ENCODE measurements at places on chromosomes 4 and X.

- DNase-seq, result no peak
These were observed 5.1 kb upstream of the TMEM271 start for GRCh38 chr4:581181-581580.

DNA sequence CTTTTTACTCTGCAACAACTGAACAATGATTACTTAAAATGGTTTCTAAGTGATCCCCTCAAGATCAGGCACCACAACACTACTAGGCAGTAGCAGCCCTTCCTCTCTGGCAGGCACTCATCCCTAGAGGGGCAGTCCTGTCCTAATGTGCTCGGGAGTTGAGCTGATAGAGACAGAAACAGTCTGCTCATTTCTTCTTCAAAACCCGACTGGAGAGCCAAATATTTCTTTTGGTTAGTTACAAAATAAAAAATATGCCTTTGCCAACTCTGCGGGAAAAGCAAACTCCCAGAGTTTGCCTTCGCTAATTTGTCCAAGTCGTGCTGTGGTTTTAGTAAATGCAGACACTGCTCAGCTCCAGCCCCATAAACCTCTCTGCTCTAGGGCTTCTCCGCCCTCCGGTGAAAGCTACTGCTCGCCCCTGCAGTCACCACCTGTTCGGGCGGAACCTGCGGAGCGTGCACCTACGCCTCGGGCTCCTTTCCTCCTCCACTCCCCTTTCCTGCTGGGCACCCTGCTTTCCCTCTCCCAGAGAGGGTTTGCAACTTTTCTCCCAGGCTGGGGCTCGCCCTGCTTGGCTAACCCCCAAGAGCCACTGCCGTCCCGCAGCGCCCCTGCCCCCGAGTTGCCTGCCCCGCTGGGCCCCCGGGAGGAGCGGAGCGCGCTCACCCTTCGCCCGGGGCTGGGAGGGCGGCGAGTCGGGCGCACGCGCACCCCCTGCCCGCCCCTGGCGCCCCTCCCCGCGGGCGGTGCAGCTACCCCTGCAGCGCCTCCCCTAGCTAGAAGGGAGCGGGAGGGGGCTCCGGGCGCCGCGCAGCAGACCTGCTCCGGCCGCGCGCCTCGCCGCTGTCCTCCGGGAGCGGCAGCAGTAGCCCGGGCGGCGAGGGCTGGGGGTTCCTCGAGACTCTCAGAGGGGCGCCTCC is at the start of gene NPNT:
Gene NPNT, plus strand, starts transcription at position 812 of the 923 bp plus-strand sequence. CDS start 182 bp downstream, outside the sequence.
- peak; percentile 78 for DNase-seq

DNA sequence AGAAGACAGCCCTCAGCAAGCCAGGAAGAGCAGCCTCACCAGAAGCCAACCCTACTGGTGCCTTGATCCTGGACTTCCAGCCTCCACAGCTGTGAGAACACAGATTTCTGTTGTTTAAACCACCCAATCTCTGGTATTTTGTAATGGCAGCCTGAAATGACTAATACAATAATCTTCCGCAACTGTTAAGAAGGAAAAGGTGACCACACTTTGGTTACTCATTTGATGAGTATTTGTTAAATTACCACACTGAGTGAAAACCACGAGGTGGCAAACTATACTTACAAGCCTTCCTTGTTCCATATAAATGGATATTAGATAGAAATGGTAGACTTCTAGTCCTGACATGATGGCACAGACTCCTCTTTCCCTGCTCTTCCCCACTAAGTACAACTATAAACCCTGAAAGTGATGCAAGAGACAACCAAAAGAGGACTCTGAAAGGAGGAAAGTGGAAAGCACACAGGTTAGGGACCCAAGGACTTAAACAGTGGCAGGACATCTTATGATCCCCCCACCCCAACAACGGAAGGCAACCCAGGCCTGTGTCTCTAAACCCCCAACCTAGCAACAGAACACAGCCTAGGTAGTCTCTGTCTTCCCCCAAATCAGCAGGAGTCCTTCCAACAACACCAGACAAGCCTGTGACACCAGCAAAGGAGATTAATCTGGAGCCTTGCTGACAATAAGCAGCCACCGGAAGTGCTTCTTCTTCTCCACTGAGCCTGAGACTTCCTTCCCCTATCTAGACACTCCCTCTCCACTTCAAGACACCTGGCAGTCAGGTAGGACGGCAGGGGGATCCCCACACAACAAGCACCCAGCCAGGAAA is 12.3 kb downstream of the ZNF182 start:
- no peak for DNase-seq

- no peak for DNase-seq
These were observed 80.5 kb upstream of the ADGRA3 start for GRCh38 chr4:22596409-22596808.

DNA sequence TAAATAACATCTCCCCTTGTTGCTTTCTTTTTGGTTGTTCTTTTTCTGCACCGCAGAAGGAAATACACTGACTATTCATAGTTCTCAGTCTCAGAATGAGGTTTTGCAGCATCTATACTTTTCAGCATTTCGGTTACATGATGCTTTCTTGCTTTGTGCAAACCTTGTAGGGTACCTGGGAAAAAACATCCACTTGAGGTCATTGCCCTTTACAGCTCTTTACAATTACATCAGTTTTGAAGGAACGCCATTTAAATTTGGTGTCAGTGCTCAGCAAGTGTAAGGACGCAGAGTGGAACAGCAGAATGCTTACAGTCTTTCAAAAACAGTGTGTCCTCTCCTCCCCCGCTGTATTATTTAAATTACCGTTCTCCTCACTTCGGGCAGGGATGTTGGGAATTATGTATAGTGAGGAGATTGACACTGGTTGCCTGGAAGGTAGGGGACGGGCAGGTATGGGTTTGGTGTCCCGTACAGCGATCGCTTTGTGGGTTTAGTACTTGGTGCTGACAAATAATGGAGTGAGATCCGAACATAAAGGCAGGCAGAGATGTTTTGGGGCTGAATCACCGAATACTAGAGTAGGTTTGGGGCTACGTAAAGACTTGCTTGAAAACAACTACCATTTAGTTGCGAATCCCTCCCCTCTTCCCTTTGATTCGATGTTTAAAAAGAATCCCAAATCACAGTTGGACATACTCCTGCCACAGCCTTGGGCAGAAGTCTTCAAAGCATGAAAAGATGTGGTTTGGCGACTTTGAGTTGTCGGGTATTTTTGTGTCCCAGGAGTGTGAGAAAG is 2.0 kb upstream of the NKX3-2 start:
- no peak for DNase-seq

- peak; percentile 17 for DNase-seq
These were observed 121.7 kb upstream of the CXXC4 start for GRCh38 chr4:104616401-104616820.

- no peak for DNase-seq
These were observed 181.7 kb upstream of the IGFBP7 start for GRCh38 chr4:57291911-57292310.

- DNase-seq, result no peak
These were observed 65.3 kb upstream of the FAM120C start for GRCh38 chrX:54248309-54248708.

DNA sequence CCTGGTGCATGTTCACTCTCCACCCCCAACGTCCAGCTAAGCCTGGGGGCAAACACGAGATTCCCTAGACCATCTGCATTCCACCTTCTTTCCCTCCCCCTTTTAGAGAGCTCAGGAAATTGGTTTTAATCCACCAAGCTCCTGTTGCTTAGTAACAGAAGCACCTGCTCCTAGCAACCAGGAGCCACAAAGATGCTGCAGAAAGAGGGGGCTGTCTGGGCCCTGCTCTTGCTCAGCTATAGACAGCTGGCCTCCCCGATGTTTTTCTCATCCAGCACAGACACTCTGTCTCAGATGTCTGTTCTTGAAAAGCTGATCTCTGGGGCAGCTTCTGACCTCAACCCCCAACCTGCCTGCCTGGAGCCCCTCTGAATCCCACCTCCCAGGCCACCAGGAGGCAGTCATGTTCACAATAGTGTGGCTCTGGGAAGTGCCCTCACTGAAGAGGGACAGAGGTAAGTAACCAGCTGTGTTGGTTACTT is 71.5 kb downstream of the SLC16A2 start:
- DNase-seq, result peak; percentile 7

DNA sequence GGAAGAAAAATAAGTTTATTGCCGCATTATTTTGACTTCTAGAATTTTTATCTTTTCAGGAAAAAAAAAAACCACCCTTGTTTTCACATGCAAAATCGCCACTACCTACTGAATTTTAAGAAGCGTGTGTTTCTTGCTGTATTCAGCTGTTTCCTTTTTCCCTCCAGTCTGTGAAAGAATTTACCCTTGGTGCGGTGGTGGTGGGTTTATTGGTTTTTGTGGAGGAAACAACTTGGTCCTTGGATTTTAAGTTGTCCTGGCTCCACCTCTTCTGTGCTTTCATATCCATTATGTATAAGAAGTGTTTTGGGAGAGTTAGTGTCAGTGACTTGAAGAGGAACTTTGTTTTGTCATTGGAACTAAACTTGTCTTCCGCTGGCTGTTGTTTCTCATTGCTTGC is 8.1 kb downstream of the RAPGEF2 start:
- no peak for DNase-seq

DNA sequence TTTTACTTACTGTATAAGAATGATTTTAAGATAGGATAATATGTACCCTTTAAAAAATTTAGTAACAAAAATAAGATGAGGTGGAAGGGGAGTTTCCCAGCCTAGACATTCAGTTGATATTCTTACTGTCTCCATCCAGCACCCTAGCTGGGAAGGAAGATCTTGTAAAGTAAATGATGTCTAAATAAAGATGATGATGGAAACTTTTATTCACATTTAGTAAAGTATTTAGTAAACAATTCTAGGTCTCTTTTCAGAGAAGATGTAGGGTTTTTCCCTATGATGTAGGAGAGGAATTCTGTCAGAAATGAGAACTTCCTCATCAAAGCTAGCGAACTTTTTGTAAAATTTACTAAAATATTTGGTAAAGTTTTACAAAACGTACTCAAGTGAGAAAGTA is 136.8 kb downstream of the RAPGEF2 start:
- no peak for DNase-seq

- no peak for DNase-seq
These were observed 4.1 kb downstream of the TDO2 start for GRCh38 chr4:155907556-155907955.

DNA sequence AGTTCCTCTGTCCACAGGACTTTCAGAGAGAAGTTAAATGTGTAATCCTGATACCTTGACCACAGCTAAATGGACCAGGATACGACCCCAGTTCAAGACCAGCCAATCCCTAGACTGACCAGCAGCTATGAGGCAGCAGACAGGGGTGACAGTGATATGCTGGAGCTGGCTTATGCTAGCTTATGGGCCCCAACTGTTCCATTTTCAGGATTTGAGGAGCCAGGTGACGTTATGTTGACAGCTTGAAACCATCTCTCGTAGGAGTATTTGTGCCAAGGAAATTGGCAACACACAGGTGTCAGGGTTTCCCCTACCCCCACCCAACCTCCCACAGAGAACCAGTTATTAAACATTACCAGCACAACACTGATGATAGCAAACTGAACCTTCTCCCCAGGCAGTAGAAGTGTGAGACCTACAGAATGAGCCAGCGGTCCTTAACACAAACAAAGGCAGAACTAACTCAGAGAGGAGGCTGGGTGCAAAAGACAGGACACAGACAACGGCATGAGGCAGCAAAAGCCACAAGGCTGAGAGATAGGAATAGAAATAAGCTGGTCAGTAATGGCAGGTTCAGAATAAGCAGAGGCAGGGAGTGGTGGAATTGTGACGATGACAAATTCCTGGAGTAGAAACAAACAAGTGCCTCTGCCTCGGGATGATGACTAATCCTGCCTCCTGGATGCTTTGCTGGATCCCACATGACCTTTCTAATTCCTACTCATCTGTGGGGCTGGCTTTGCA is 85.6 kb upstream of the CPEB2 start:
- no peak for DNase-seq

DNA sequence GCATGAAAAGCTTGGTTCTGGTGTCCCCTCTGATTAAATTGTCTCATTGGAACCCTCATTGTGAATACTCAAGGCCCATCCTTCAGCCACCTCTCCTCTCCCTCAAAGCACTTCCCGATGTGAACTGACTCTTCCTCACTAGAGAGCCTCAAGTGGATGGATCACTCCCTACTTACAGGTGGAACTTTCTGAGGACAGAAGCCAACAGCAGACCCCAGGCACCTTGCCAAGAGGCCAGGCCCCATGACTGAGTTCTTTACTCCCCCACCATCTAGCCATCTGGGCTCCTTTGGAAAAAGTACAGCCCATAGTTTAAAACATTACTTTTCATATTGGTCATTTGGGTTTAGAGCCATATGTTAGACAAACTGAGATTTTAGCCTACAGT is 224.1 kb downstream of the SHROOM3 start:
- no peak for DNase-seq

DNA sequence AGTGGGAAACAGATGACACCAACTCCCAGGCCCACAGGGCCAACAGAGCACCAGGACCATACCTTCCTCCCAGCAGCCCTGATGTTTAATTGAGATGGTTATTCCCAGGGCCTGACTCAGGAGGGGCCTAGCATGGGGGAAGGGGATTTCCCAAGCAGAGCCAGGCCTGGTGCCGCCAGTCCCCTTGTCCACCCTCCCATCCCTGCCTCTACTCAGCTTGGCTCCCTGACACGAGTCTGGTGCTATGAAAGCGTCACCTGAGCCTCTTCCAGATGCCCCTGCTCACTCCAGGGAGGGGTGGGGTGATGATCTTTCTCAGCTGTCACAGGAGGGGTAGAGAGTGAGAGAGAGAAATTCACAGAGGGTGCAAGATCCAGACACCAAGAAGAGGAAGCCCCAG is 72.7 kb downstream of the EFNB1 start:
- DNase-seq, result no peak

- no peak for DNase-seq
These were observed 70.1 kb downstream of the PJA1 start for GRCh38 chrX:69094977-69095669.

- no peak for DNase-seq
These were observed 4.7 kb downstream of the GABRA2 start for GRCh38 chr4:46385235-46385634.

GRCh38 chrX:21656587-21657317 is 1.4 kb downstream of the KLHL34 start:
- peak; percentile 35 for DNase-seq

DNA sequence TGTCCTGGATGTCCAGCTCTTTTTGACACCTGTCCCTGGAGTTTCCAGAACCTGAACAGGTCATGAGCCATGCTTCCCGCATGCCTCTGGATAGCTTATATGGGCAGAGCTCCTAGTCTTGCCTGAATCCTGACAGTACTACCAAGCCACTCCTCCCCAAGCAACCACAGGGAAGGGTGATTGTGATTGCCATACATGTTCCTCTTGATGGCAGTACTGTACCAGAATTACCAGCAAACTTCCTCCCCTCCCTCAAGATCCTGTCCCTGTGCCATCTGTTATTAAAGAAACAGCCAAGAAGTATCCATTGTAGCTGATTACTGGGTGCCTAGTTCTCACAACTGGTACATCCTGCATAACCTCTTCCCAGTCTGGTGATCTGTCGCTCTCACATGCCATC is 264.3 kb upstream of the AGTR2 start:
- no peak for DNase-seq

- DNase-seq, result no peak
These were observed 39.1 kb downstream of the NAF1 start for GRCh38 chr4:163127621-163128020.
